Pancreas (tissue), 10 donors: ENCODE measurements at places on chromosomes 1 and 21. TPM values are rescaled to one million over a fixed set of nuclear protein-coding genes. Genes with fewer than 3 reads are reported as not detected.

Gene CFHR1
- 0.17 TPM for total RNA-seq

- H3K4me3 ChIP-seq, result no peak overlapping the region
- H3K27me3 ChIP-seq, result no peaks in the 10 kb centered on the region
- H3K36me3 ChIP-seq, result peaks cover 7% of the 10 kb centered on the region
- H3K27ac ChIP-seq, result no peak overlapping the region
Observed at GRCh38 chr1:19892628-19893168, 10.5 kb downstream of the OTUD3 start.

DNA sequence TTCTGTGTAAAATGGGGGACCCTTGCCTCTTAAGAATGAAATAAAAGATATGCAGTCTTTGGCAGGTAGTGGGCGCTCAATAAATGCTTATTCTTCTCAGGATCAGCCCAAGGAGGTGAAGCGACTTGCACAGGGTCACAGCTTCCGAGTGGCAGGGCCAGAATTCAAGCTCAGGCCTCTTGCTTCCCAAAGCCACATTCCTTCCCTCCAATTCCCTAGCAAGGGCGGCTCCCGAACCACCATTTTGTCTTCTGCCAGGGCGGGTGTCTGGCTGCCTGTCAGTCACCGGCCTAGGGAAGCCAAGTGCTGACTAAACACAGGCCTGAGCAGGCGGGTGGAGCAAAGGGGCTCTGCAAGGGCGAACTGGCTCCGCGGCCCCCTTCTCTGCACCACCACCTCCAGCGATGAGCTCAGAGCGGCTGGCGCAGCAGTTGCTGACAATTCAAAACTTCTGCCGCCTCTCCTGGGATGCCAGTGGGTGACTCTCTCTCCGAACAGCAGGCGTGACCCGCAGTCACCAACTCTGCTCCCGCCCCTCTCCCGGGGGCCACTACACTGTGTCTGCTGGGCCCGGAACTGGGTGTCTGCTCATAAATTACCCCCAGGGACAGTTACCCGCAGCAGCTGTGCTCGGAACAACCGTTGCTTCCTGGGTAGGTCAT lies 10.8 kb downstream of the GPR3 start:
- no peak for DNase-seq
- H3K27me3 ChIP-seq, result no peaks in the 10 kb centered on the region
- H3K4me3 ChIP-seq, result no peak overlapping the region
- peaks cover 10% of the 10 kb centered on the region for H3K4me1 ChIP-seq
- H3K36me3 ChIP-seq, result no peaks in the 10 kb centered on the region
- peak overlapping the region; percentile 63 for H3K27ac ChIP-seq

DNA sequence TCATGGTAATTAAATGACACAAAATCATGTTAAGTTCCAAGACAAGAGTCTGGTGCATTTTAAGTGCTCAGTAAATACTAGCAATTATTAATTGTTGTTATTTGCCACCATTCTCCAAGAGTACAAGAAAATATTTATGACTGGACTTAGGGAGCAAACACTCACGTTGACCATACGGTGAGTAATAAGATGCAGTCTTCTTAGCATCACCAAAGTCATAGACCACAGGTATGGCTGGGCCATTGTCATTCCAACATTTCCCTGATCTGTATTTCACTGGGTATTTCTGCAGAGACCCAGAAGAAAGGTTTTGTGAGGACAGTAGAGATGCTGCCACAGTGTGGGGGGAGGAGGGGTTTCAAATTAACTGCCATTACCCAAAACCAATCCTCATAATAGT lies 4.7 kb downstream of the ITLN2 start:
- no peaks in the 10 kb centered on the region for H3K36me3 ChIP-seq
- no peaks in the 10 kb centered on the region for H3K4me1 ChIP-seq
- no peaks in the 10 kb centered on the region for H3K27me3 ChIP-seq

GRCh38 chr1:201088395-201088794 lies 23.8 kb downstream of the CACNA1S start:
- no peaks in the 10 kb centered on the region for H3K36me3 ChIP-seq
- H3K27ac ChIP-seq, result no peak overlapping the region
- no peak overlapping the region for H3K4me3 ChIP-seq

DNA sequence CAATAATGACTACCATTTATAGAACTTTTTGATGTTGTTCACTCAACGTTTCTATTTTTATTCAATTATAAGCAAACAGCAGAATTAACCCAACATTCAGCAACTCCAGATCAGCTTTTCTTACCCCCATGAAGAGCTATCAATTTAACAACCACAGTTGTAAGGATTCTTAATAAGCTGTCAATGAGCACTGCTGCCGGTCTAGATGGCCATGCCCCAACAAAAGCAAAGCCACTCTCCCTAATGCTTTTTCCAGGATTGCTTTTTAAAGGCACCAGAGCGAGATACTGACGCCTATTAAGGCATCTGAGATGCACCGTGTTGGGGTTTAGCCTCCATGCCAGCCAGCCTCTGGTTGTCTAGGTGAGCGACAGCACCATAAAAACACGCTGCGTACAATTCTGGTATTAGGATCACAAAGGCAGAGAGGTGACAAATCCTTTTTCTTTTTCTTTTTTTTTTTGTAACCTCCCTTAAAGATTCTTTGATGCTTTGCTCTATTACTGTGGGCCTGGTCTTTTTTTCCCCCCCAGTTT lies 39.5 kb downstream of the PTPRC start:
- no peaks in the 10 kb centered on the region for H3K36me3 ChIP-seq
- DNase-seq, result no peak
- peaks cover 8% of the 10 kb centered on the region for H3K4me1 ChIP-seq

DNA sequence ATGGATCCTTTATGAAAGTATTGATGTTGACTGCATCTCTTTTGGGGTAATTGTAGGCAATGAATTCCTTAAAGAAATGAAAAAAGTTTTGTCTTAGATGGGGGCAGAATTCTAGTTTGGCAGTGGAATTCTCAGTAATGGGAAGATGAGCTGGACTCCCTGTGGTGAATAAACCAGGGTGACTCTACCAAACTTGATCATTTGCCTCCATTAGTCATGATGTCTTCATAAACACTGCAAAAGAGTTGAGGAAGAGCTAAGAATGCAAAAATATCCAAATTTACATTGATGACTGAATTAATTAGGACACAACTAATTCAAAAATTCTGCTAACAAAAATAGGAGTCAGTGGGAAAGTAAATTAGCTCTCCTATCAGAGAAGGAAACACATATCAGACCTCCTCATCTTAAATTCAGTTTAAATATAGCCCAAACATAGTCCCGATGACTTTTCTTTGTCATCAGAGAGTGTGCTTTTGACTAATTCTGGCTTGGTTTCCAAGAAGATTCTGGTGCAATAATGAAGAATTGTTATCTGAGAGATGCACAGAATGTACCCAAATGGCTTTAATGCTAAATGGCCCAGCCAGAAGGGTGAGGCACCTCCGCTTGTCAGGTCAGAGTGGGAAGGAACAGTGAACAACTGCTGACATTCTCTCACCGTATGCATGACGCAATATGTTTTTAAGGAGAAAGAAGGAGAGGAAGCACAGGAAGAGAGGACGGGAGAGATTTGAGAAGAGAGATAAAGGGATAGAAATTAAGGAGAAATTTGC lies 525.1 kb downstream of the LMO4 start:
- DNase-seq, result no peak
- H3K4me3 ChIP-seq, result no peak overlapping the region
- H3K4me1 ChIP-seq, result no peaks in the 10 kb centered on the region
- H3K27me3 ChIP-seq, result no peaks in the 10 kb centered on the region
- H3K27ac ChIP-seq, result no peak overlapping the region

- no peaks in the 10 kb centered on the region for H3K27me3 ChIP-seq
- DNase-seq, result no peak
- H3K36me3 ChIP-seq, result no peaks in the 10 kb centered on the region
- H3K27ac ChIP-seq, result no peak overlapping the region
- no peak overlapping the region for H3K4me3 ChIP-seq
Observed at GRCh38 chr1:204834336-204834735, 36.3 kb upstream of the NFASC start.

DNA sequence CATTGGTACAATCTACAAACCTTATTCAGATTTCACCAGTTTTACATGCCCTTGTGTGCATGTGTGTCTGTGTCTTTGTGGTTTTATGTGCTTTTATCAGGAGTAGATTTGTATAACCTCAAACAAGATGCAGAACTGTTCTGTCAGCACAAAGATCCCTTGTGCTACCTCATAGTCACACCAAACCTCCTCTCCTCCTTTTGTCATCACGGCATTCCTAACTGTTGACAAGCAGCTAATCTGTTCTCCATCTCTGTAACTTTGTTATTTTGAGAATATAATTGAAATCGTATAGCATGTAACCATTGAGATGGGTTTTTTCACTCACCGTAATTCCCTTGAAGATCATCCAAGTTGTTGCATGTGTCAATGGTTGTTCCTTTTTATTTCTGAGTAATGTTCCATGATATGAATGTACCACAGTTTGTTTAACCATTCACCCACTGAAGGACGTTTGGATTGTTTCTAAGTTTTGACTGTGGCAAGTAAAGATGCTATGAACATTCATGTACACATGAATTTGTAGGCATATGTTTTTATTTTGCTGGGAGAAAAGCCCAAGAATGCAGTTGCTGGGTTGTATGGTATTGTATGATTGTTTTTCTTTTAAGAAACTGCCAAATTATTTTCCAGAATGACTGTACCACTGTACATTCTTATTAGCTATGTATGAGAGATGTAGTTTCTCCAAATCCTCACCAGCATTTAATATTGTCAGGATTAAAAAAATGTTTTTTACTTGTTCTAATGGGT lies 78.1 kb upstream of the B3GALT2 start:
- H3K4me3 ChIP-seq, result no peak overlapping the region
- H3K27ac ChIP-seq, result no peak overlapping the region
- no peaks in the 10 kb centered on the region for H3K27me3 ChIP-seq
- no peak for DNase-seq
- H3K36me3 ChIP-seq, result no peaks in the 10 kb centered on the region

- no peaks in the 10 kb centered on the region for H3K4me1 ChIP-seq
- no peak overlapping the region for H3K27ac ChIP-seq
- H3K4me3 ChIP-seq, result no peak overlapping the region
- H3K27me3 ChIP-seq, result no peaks in the 10 kb centered on the region
- no peak for DNase-seq
- H3K36me3 ChIP-seq, result no peaks in the 10 kb centered on the region
Observed at GRCh38 chr1:229152311-229152710, 118.6 kb upstream of the RAB4A start.

Gene CLEC20A
- not detected for total RNA-seq

DNA sequence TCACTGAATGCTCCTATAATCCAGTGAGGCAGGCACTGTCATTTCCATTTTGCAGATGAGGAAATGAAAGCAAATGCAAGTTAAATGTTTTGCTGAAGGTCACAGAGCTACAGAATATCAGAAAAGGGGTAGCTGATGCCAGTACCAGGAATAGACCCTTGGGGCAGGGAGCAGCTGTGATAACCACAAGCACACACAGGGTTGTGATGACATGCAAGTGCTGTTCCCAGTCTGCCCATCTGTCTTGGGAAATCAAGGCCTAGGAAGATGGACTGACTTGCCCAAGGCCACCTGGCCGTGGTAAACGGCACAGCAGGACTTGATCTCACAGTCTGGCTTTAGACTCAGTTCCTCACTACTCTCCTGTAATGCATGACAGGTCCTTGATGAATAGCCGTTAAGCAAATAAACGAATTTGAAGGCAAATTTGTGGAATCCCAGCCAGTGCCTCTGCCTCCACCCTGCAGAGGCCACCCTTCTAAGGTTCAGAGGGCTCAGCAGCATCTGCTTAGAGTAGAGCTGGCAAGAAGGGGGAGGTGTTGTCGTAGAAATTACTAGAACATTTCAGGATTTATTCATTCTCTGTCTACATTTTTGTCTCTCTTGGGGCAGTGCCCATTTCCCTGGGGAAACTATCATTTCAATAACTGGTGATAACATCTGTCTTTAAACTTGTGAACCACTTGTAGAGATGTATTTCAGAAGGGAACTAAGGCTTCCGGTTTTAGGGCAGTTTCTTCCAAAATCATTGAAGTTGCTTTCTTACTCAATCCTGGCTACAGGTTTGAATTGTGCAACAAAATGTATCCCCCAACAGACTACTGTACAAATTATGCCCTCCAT lies 53.2 kb upstream of the MRPS6 start:
- no peaks in the 10 kb centered on the region for H3K36me3 ChIP-seq

Gene SLC45A1
- 0.26 TPM for total RNA-seq
